ENCODE measurements at places on chromosomes 7 and 10. TPM values are rescaled to one million over a fixed set of nuclear protein-coding genes. Genes with fewer than 3 reads are reported as not detected.

PRKAR1B gene
- 21.6 TPM for total RNA-seq

MOGAT3 gene
- not detected for total RNA-seq

CALHM2 gene
- 19.7 TPM for total RNA-seq

HOXA10 gene
- total RNA-seq: 12.6 TPM

CPN1 gene
- not detected for total RNA-seq

HPSE2 gene
- total RNA-seq: 0.50 TPM

PON1 gene
- total RNA-seq: not detected

CUBN gene
- total RNA-seq: 0.87 TPM

NUTM2E gene
- not detected for total RNA-seq

SORCS1 gene
- total RNA-seq: not detected

Data from uterine smooth muscle cell (primary cell).